Activated CD8-positive, alpha-beta memory T cell treated with anti-CD3 and anti-CD28 coated beads for 4 hours (primary cell): ENCODE measurements at places on chromosomes 7 and 10.

GRCh38 chr10:49598986-49599385 is 11.1 kb upstream of the SLC18A3 start:
- DNase-seq: no peak

- DNase-seq: peak; percentile 7
Measured at GRCh38 chr10:28291881-28292297, 11.0 kb downstream of the MPP7 start.

GRCh38 chr7:24779283-24779655 is 22.0 kb upstream of the GSDME start:
- DNase-seq: no peak

- no peak for DNase-seq
Measured at GRCh38 chr10:130112821-130113220, 2.2 kb upstream of the C10orf143 start.

DNA sequence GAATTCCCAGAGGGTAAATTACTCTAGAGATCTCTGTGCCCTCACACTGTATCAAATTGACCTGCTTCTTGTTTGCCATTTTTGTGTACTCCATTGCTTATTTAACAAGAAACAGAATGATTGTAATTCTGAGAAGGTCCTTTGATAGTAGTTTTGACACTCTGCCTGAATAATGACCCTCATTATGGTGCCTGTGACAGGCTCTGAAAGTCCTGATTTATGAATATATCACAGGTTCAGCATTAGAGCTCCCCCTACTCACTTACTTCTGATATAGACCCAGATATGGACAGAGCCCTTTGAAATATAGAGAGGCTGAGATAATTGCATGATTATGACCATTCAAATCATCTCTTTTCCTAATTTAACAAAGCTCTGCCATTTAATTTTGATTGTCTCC is 465.2 kb downstream of the MDFIC start:
- no peak for DNase-seq

GRCh38 chr7:142897691-142898090 is 12.1 kb upstream of the TRPV6 start:
- no peak for DNase-seq

DNA sequence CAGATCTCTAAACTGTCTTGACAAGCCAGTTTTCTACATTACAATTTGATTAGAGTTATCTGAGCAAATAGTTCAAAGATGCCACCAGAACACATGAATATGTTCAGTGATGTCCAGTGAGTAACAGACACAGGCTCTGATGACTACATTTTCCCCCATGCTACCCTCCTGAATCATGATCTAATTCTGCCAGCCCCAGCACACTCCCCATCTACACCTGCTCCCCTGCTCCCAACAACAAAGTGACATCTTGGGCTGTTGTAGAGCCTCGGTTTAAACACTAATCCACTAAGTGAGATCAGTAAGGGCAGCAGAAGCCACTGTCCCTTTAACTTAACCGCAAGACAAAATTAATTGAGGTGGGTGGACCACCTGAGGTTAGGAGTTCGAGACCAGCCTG is 104.6 kb downstream of the PROSER2 start:
- DNase-seq: no peak

DNA sequence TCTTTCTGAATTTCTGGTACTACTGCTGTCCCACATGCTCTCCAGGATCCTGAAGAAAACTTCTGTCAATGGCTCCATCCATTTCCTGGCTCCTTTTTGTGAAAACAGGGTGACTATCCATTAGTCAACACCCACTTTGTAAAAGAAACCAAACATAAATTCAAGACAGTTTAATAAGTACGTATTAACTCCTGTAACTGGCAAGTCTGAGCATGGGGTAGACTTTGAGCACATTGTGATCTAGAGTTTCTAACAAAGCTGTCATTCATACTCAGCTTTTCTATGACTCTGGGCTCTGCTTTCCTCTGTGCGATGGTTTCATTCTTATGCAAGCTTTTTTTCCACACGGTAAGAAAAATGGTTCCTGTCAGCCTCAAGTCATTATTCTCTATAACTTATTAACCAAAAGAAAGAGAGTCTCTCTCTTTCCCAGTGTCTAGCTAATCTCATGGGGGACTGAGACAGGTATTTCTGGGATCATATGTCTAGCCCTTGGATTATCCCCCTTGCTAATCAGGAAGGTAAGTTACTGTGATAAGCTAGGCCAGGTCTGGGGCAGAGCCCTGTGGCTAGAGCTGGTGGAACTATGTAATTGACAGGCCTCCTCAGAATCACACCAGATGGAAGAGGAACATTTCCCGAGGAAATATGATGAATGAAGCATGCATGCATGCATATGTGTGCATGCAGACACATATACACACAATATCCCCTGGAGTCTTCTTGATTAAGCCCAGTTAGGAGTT is 98.5 kb downstream of the GNAI1 start:
- DNase-seq: no peak

DNA sequence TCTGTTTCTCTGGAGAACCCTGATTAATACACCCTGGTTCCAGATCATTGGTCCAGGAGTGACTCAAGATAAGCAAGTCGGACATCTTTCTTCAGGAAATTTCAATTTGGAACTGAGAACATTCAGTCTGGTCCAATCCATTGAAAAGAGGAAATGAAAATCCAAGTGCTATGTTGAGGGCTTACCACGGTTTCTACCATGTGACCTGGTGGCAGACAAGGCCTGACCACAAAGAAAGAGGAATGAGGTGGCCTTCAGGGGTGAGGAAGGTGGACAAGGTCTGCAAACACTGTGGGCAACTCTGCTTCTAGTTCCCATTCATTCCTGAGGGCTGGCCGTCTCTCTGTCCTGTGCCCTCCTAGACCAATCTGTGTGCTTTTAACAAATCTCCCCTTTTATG is 149.2 kb upstream of the GHITM start:
- DNase-seq: no peak

DNA sequence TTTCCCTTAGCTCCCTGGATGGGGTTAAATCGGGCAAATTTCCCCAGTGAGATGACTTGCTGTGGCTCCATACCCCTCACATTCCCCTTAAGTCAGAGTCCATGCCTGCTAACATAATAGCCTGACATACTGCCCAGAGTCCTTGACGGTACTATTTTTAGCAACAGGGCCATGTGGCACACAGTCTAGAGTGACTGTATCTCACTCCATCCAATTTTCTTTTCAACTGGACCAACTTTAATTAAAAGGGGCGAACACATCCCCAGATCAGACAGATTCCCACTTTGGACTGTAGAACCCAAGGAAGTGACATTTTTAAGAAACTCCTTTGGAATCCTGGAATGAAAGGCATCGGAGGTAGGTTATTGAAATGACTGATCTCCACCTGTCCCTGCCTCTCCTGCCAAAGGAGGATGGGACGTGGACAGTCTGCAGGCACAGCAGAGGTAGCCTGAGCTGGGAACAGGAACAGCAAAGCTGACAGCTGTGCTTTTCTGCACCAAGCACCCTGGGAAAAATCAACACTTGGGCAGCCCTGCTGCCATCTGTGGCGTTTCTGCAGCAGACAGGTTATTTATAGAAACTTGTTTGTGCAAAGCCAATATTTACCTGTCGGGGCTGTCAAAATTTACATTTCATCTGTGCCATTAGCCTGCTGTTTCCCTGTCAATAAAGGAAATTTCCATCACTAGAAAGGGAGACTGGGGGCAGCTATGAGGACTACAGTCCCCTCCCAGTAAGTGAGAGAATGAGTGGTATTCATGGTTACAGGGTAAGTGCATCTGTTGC is 221.5 kb upstream of the AOAH start:
- no peak for DNase-seq

DNA sequence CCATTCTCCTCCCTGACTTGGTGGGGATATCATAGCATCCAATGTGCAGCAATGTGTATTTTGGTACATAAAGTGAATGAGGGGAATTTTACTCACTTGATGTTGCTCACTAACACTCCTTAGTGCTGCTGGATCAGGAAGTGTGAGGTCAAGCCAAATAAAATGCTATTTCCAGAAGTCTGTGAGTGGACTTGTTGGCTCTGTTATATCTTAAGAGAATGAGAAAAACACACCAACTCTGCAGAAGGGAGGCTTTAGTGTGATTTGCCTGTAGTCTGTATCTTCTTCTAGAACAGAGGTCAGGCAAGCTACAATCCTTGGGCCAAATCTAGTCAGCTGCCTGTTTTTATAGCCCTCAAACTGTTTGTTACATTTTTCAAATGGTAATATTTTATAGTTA is 154.3 kb downstream of the POLR1F start:
- no peak for DNase-seq

- DNase-seq: no peak
Measured at GRCh38 chr7:128054511-128054910, 23.3 kb upstream of the LRRC4 start.

DNA sequence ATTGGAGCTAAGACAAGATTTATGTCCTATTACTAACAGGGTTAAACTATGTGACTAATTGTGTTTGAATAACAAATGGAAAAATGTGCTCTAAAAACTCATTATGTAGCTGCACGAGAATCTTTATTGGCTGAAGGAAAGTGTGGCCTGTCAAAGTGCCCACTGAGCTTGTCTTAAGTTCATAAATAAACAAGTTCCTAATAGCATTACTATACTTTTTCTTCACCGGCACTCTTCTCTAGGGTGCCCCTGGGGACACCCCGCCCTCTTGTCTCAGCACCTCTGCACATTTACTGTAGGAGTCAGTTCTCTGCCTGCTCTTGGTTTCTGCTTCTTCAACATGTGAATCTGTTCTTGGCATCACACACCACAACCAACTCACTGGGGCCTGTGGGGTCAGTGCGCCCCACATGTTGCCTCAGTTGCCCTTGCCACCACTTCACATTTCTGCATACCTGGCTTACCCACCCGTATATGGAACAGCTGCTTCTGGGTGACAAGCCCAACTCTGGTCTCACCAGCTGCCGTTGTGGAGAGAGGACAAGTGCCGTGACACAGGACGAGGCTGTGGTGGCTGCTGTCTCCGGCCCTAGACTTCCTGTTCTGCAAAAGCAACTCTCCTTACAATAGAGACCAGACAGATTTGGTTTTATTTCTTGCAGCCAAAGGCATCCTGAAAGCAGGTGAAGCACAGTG is 96.3 kb upstream of the DDC start:
- no peak for DNase-seq

DNA sequence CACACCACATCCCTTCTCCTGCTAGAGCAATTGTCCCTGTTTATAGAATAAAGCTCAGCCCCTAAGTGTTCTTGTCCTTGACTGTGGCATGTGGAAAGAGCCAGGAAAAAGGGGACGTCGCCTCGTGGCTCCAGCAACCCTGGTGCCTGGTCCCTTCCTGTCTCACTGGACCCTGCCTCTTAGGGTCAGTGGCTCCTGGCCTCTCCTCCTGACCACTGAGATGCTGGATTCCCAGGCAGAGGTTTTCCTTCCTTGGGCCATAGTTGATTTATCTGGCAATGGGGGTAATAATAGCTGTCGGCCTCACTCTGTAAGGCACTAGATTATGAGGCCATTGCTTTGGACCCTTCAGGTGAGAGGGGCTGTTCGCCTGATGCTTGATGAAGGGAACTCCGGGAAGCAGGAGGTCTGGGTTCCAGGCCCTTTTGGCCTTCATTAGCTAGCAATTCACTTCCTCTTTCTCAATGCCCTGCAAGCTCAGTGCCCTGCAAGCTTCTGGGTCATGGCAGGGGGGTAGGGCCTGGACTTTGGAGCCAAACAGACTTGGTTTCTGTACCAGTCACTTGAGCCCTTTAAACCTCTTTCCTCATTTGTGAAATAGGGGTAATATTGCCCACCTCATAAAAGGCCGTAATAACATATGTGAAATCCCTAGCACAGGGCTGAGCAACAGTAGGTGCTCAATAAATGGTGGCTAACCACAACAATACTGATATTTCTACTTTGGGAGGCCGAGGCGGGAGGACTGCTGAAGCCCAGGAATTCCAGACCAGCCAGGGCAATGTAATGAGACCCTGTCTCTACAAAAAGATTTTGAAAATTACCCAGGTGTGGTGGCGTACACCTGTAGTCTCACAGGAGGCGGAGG is 1.1 kb downstream of the ASL start:
- no peak for DNase-seq

DNA sequence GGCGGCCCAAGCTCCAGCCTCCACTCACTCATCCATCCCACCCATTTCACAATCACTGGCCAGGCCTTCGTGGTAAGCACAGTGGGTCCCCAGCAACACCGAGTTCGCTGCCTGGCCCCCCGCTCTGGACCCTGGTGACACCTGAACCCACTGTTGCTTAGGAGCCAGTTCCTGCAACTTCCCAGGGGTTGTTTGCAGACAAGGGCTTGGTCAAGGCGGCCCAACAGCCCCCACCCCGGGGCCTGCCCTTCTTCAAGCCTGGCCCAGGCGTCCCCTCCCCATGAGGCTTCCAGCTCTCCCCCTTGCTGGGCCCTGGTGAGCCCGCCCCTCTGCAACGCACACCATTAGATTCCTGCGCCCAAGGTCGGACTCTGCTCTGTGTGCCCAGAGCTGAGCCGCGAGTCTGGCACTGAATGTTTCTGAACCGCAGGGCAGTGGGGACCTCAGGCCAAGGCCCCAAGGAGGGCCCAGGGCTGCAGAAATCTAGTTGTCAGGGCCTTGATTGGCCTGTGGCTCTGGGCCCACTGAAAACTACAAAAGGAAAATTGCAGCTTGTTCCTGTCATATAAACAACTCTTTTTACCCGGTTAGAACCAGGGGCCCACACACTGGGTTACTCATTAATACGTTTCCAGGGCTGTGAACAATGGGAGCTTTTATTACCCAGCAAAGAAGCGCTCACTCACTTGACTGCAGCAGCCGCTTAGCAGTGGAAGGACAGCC is 2.1 kb upstream of the COX19 start:
- no peak for DNase-seq

DNA sequence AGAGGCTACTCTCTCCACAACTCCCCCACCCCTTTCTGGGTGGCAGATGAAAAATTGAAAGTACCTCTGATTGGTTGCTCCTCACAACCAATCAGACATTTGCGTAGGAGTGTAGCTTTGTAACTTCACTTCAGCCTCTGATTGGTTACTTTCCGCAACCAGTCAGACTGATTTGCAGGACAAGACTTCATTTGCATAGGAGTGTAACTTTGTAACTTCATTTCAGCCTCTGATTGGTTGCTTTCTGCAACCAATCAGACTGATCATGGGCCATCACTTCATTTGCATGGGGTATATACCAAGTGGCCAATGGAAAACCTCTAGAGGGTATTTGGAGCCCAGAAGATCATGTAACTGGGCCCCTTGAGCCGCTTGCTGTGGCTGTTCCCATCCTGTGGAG is 25.6 kb downstream of the CDNF start:
- DNase-seq: no peak

GRCh38 chr10:84007482-84007881 is 131.8 kb upstream of the GHITM start:
- no peak for DNase-seq

- DNase-seq: no peak
Measured at GRCh38 chr7:33640741-33641140, 264.6 kb upstream of the BMPER start.
